Amygdala (tissue), 56 donors: ENCODE measurements at places on chromosomes 2 and 18.

- no peak for DNase-seq
Measured at GRCh38 chr2:195477996-195478382, 179.0 kb upstream of the SLC39A10 start.

GRCh38 chr18:11495441-11495840 is 114.0 kb upstream of the SLC35G4 start:
- DNase-seq = no peak

DNA sequence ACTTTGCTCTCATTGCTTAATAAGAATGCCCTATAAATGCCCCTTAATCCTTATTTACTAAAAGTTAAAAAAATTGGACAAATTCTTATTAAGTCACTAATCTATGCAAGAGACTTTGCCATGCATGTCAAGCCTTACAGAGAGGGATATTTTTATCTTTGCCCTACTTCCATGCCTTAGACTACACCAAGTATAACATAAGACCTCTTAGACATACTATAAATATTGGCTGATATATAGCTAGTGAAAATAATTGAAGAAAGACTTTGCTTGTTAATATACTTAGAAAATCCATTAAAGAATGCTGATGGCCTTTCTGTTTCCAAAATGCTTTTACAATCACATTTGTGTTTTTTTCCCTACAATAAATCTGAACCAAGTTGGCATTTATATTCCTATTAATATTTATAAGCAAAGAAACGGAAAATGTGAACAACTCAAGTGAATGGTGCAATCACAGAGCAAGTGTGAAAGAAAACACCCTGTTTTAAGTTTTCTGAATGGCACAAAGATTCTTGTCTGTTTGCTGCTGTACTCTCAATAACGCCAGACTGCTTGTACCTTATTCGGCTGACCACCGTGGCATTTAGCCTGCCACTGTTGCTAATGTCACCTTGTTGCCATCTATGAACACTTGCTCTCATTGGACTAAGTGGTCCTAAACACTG is 105.0 kb downstream of the MC4R start:
- no peak for DNase-seq

DNA sequence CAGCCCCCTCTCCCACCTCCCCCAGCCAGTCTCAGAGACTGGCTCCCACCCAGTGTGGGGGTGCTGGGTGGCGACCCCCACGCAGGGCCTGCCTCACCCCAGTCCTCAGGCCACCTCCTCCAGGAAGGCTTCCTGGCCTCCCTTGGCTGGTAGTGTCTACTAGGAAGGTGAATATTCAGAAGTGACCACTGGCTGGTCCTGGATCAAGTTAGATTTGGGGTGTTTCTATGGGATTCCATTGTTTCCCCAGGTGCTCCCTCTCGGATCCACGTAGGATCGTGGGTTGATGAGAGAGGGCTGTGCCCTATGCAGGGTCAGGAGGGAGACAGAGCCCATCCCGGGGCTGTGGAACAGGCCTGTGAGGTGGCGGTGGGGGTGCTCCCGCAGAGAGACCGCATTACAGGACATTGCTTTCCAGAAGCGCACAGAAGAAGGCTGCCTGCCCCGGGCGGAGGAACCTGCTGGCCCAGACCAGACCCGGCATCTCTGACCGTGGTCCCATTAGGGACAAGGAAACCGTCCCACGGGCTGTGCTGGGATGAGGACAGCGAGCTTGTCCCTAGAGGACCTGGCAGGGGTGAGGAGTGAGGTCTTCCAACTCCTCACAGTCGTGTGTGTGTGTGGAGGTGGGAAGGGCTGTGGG is 3.3 kb downstream of the PDCD1 start:
- DNase-seq = no peak

DNA sequence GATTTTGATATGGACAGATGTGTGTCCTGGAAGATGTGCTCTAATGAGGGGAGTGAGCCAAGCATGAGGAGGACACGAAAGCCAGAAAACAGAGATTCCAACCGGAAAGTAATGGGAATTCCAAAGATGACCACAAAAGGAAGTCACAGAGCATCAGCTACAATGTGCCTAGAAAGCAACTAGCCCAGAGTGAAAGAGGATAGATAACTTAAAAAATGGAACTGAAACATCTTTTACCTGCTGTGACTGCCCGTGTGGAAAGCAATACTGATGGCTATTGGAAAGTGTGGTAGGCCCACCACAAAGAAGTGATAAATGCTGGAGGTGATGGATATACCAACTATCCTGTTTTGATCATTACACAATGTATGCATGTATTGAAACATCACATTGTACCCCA is 21.6 kb downstream of the DNMT3A start:
- no peak for DNase-seq

DNA sequence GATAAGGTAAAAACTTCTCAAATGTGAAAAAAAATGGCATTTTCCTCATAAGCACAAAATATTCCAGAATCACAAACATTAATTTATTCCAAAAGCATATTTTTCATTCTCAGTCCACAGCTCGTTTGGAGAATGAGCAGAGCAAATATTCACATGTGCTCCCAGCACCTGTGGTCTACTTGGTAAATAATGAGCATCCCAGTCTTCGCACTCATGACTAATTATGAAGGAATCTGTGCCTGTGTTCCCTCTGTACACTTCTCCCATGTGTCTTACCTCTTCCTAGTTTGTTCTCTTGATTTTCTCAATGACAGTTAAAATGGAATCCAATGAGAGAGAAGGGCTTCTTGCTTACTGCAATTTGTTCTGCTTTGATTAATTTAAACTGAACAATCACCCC is 671.0 kb upstream of the SOX11 start:
- no peak for DNase-seq

GRCh38 chr2:215773728-215774127 is 239.6 kb downstream of the MREG start:
- DNase-seq = no peak

DNA sequence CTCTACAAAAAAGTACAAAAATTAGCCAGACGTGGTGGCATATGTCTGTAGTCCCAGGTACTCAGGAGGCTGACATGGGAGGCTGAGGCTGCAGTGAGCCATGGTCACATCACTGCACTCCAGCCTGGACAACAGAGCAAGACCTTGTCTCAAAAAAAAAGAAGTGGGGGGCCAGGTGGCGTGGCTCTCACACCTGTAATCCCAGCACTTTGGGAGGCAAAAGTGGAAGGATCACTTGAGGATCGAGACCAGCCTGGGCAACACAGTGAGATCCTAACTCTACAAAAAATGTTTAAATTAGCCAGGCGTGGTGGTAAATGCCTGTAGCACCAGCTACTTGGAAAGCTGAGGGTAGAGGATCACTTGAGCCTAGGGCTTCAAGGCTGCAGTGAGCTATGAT is 23.1 kb downstream of the KCNG3 start:
- no peak for DNase-seq

DNA sequence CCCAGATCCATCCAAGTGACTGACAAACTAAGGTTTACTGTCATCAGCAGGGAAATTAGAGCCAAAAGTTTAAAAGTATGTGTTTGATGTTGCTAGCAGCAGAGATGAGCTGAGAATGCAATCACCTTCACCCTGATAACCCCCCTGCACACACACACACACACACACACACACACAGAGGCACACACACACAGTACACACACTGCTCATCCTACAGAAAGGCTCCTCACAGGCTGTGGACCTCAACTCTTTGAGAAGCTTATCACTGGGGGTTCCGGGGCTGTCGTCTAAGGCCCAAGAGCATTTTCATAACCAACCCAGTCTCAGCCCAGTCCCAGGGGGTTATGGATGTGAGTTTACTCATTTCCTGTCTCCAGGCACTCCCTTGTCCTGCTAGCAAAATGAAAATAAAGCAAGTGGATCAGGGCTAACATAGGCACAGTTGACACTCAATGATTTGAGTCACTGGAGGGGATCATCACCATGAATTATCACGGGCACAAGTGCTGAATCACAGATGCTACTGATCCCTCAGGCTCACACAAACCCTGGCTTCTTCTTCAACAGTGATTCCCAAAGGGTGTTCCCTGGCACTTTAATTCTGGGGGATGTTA is 76.6 kb downstream of the ALK start:
- no peak for DNase-seq
